ENCODE measurements at places on chromosomes 13 and 19. TPM values are rescaled to one million over a fixed set of nuclear protein-coding genes. Genes with fewer than 3 reads are reported as not detected.

The PNMA8B gene
- total RNA-seq = not detected

DNA sequence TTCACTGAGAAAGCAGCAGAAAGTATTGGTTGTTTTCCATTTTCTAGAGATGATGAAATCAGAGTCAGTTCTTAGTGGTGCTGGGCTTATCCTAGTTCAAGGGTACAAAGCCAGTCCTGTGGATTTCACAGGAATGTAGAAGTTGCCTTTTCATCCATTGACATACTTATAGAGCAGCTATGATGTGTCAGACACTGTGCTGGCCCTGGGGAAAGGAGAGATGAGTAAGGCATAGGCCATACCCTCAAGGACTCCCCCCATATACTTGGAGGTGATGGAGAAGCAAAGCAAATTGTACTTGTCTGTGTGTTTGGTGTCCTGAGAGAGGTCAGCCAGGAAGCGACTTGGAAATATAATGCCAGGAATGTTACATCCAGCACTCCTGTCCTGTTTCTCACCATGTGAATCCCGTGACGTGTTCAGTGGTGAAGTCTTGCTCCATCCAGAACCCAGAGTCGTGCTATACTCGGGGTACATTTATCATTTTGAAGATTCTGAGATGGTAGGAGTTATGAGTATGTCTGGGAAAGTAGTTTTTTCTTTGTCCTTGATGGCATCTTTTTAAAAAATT, 22.6 kb downstream of the ERCC5 start:
- DNase-seq = no peak

DNA sequence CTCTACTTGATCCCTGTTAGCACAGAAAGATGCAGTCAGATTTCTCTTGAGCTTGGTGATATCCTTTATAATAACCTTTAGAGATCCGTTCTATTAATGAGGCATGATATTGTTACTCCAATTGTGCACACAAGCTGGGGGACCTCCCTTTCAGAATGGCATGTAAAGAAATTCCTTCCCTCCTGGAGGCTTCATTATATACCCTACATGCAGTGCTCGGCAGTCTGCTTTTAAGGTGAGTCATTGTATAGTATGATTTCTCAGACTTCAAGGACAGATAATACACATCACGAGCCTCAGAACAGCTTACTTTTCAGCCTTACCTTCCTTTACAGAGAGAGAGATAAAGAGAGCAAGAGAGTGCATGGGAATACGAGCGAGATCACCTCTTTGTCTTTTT, 261.3 kb downstream of the ATP8A2 start:
- DNase-seq = no peak

The IGFL4 gene
- total RNA-seq = not detected

The C5AR1 gene
- 1.4 TPM for total RNA-seq

The ZNF566 gene
- total RNA-seq = 8.7 TPM

GRCh38 chr13:28854657-28855056, 34.5 kb downstream of the MTUS2 start:
- DNase-seq = no peak

DNA sequence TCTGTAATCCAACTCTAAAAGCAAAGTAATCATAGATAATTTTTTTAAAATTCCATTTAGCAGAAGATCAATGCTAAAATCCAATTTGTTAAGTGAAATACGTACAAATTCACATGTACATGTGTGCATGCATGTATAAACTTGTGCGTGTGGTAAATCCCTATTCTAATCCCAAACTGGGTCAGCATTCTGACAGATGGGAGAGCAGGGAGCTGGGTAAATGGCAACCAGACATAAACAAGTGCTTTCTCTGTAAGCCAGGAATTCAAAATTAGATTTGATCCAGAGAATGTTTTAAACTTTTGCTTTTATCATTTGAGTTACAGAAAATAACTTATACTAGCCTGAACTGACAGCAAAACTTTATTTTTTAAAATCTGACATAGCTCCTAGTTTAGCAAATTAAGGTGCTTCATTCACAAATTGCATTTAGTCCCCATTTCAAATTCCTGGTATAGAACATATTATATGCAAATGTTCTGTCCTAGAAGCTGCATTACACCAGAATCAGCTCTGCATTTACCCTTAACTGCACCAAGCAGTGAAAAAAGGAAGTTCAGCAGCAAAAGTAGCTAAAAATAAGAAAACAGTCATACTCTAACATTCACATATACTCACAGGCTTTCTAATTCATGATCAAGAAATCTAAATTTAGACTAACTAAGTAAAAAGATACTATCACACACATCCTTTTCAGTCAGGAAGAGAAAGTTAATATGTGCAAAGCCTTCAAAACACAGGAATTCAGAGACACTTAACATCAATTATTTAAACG, 32.6 kb downstream of the UBL3 start:
- no peak for DNase-seq

DNA sequence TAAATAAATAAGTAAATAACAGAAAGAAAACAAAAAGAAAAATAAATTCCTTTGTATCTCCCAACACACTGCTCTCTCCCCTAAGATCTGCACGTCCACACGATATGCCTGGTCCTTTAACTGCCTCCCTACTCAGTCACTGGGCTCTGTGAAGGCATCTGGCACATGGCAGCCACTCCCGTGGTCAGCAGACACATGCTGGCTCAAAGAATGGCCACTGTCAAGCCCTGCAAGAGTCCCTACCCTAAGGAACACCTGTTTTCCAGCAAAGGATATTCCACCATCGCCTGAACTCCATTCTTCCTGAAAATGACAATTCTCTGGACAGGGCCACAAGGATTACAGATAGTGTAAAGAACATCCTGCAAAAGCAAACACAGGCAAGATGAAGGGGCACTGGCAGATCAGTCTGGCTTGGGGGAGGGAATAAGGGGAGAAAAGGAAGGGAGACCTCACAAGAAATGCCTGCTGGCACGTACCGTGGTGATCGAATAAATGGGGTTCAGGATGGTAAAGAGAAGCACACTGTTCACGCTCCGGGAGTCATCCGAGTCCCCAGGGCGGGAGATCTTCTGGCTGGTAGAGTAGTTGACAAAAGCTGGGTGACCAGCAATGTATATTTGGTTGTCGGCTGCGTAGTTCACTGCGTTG, 4.3 kb downstream of the HNRNPL start:
- no peak for DNase-seq
